ENCODE measurements at places on chromosomes 4 and X.
A peak's percentile ranks its signal among the peaks of the same experiment; 100 is the strongest.

DNA sequence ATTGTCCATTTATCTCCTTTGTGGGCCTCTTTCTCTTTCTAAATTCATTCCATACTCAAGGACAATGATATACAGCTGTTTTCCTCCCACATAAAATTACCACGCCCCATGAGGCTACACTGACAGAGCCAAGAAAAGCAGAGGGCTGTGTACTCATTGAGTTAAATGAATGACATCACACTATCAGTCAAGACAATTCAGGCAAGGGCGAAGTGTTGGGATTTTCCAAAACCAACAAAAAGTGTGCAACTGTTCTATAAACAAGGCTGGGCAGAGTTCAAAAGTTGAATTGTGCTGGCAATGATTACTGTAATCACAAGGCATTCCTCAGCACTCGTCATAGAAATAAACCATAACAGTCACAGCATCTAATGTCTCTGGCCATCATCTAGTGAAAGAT, 799.6 kb upstream of the DIAPH2 start:
- no peak for DNase-seq

DNA sequence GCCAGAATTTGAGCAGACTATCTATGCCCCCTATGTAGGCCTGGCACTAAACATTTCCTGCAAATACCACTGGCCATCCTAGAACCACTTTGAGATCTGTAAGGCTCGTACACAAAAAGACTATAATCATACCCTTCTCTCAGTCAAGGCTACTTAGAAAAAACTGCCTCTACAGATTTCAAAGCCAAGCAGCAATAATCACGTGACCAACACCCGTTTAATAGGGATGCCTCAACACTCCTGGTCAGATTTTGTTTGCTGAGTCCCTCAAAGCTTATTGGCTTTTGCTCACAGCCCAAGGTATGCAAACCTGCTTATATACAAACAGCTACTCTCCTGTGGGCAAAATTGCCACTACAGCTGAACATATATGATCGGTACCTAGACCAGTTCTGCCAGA, 897 bp downstream of the COX7B2 start:
- DNase-seq, result no peak

GRCh38 chr4:147044241-147044640, 98.6 kb upstream of the TTC29 start:
- no peak for DNase-seq

GRCh38 chr4:3898098-3898497, 131.9 kb downstream of the ADRA2C start:
- DNase-seq, result no peak

GRCh38 chr4:144562019-144562705, 83.8 kb upstream of the HHIP start:
- peak; percentile 63 for DNase-seq

GRCh38 chr4:5224340-5224739, 173.1 kb downstream of the STK32B start:
- DNase-seq, result no peak

GRCh38 chr4:98864560-98864959, 64.4 kb downstream of the EIF4E start:
- no peak for DNase-seq

- no peak for DNase-seq
These were observed 117.2 kb upstream of the MAGEB16 start for GRCh38 chrX:35680940-35681346.

GRCh38 chr4:174358410-174358809, 74.7 kb downstream of the CEP44 start:
- DNase-seq, result no peak

DNA sequence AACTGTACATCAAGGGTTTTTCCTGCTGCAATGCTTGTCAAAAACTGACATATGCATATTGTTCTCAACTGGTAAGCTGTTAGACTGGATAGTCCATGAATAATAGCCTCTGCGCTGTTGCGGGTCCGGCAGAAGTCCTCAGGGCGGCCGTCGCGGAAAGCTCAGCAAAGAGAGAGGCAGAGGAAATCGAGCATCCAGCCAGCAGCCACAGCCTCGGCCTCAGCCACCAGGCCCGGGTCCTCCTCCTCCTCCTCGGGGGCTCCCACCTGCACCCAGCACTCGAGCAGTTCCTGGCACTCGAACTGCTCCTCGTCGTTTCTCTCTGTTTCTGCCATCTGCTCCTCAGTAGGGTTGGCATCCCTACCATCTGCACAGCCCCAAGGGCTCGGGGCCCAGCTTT, 53.7 kb downstream of the UPRT start:
- no peak for DNase-seq

- no peak for DNase-seq
These were observed 64.6 kb upstream of the ENPP6 start for GRCh38 chr4:184282251-184282713.

GRCh38 chr4:165612936-165613335, 234.1 kb downstream of the CPE start:
- no peak for DNase-seq

DNA sequence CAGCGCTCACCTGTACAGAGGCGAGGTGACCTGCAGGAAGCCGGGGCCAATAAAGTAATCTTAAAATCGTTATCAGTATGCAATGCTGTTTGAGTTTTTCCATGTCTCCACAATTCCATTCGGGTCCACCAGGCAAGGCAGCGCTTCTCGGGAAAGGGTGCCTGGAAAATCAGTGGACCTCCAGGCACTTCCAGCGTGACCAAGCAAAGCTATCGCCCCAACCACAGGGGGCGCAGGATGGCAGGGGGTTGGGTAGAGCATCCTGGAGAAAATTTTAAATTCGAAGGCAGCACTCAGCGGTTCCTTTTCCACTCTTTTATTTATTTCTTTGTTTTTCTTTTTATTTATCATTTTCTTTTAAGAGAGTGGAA, 5.4 kb upstream of the SOX3 start:
- DNase-seq, result no peak

- DNase-seq, result no peak
These were observed 2.9 kb downstream of the SLC30A9 start for GRCh38 chr4:41992967-41993857.

DNA sequence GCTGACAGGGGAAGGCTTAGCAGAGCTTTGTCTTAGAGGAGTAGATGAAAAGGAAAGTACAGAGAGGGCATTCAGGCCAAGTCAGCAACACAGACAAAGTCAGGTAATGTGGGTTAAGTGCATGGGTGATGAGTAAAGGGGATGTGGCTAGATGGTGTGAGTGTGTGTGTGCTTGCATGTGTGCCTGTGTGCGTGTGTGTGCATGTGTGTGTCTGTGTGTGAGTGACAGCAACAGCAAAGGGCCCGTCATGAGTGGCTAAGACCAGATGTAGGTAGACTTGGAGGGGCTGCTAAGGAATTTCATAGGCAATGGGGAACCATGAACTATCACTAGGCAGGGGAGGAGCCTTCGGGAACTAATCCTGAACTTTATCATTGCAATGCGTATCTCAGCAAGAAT, 2.2 kb upstream of the GPR78 start:
- DNase-seq, result no peak

DNA sequence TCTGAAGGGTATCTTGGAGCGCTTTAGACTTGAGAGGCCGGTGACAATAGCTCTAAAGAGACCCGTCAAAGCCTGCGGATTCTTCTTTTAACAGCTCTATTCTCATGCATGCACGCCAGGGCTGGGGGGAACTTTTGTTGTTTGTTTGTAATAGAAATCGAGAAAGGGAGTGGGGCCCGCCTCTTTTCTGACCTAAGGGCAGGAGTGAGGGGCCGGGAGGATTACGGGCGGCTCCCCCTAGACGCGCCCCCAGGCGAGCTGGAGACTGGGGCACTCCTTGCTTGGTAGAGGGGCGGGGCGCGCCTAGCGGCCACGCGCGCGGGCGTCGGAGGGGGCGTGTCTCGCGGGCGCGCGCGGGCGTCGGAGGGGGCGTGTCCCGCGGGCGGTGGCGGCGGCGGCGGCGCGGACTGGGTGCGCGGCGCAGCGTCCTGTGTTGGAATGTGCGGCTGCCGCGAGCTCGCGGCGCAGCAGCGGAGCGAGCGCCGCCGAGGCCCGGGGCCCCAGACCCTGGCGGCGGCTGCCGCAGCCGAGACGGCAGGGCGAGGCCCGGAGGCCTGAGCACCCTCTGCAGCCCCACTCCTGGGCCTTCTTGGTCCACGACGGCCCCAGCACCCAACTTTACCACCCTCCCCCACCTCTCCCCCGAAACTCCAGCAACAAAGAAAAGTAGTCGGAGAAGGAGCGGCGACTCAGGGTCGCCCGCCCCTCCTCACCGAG, at the start of gene REST:
Gene REST (plus strand): TSS at position 412 of the 717 bp plus-strand sequence. CDS start 2,739 bp downstream, outside the sequence.
- peak; percentile 97 for DNase-seq

- no peak for DNase-seq
These were observed 52.0 kb downstream of the CDS1 start for GRCh38 chr4:84634961-84635360.

DNA sequence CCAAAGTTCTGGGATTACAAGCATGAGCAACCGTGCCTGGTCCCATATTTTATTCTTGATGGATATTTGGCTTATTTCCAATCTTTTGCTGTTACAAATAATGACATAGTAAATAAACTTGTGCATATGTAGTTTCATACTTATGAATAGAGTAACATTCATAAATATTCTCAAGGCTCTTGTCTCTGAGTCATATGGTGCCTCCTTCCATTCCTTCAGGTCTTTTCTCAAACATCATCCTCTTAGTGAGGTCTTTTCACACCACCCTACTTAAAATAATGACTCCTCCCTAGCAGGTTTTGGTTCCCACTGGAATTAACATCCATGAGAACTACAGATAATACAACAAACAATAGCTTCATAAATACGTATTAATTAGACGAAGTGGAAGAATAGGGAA, 416.6 kb downstream of the IQCM start:
- DNase-seq, result no peak

- no peak for DNase-seq
These were observed 26.8 kb downstream of the DOCK11 start for GRCh38 chrX:118522230-118522926.

GRCh38 chr4:80074651-80075050, 1.6 kb upstream of the ANTXR2 start:
- DNase-seq, result no peak

DNA sequence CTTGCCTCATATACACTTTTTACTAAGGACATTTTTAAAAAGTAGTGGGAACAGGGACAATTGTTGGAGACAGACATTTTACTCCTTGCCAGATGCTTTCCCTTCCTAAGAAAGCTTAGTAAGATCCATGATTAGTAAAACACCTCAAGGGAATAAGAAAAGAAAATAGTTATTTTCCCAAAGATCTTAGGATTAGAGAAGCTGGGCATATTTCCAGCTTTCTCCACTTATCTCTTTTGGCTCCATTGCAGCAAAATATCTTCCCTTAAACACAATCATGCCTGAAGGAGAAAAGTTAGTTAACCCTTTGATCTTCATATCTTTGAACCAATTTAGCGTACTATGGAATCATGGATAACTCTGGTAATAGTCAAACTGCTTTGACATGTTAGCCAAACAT, 257.9 kb downstream of the PCDH18 start:
- DNase-seq, result no peak

- DNase-seq, result no peak
These were observed 6.5 kb upstream of the SMARCA1 start for GRCh38 chrX:129529685-129530281.

GRCh38 chr4:5973033-5973432, 45.2 kb downstream of the C4orf50 start:
- DNase-seq, result no peak

Measured in H9 (cell line).